ENCODE measurements at places on chromosomes 2 and 18.

DNA sequence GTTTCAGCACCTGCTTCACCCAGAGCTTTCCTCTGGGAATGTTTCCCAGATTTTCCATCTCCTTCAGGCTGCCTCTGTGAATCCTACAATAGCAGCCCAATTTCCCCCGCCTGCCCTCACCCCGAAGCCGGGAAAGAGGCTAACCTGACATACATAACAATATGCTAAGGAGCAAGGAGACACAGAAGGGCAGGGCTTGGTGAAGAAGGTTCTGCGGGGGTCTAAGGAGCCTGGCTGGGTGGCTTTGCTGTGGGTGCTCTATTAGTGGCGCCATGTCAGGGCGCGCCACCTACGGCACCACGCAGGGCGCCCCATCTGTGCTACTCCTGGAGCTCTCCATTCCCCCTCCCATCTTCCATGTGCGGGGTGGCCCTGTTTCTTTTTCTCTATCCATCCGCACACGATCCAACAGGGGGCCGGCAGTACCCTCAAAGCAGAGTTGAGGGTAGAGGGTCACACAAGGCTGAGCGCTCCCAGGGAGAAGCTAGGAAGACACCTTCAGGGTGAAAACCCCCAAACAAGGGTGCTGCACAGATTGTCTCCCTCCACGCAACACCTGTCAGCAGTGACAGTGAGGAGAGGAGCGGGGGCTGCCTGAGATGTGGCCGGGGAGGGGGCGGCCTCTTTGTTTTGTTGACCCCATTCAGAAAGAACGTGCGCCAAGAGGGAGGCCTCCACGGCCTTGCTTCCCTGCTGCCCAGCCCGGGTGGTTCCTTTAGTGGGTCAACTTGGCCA is 101.4 kb downstream of the PDCL3 start:
- peaks cover 42% of the 10 kb centered on the region for H3K27me3 ChIP-seq
- H3K36me3 ChIP-seq, result no peaks in the 10 kb centered on the region
- H3K4me1 ChIP-seq, result no peaks in the 10 kb centered on the region
- no peak for ATAC-seq
- H3K4me3 ChIP-seq, result no peak overlapping the region

DNA sequence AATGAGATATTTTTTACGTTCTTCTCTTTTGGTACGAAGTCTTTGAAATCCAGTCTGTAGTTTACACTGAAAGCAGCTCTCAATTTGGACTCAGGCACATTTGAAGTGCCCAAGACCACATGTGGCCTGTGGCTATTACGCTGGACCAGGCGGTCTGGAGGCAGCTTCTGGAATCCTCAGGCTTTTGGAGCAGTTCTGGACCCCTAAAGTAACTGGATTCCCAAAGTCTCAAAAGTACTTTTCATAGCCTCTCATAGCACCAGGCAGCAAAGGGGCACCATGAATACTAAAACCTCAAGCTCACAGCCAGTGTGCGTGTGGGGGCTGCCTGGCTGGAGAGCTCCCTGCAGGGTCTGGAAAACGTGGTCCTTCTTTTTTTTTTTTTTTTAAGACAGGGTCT is 119.0 kb downstream of the SMAD7 start:
- ATAC-seq, result no peak
- H3K27me3 ChIP-seq, result no peaks in the 10 kb centered on the region
- H3K36me3 ChIP-seq, result no peaks in the 10 kb centered on the region
- H3K4me3 ChIP-seq, result no peak overlapping the region

DNA sequence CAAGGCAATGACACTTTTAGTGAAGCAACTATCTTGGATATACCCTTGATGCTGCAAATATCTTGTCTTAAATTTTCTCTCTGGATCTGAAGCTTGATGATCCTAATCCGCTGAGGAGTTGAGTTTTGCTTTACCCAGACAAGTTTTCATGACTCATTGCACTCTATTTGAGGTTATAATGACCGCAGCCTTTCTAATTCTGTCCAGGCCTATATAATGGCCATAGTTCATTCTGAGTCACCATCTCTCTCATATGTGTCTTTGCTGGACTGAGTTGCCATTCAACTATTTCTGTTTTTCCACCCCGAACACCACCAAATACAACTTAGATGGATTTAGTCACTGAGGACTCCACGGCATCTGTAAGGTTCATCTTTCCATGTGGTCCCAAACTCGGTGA is 802.1 kb upstream of the FAM98A start:
- H3K27ac ChIP-seq, result no peak overlapping the region
- H3K27me3 ChIP-seq, result no peaks in the 10 kb centered on the region
- ATAC-seq, result no peak

GRCh38 chr2:215435280-215435869 is 493 bp downstream of the FN1 start:
- no peak overlapping the region for H3K27ac ChIP-seq
- peak overlapping the region; percentile 66 for H3K4me3 ChIP-seq
- peaks cover 76% of the 10 kb centered on the region for H3K27me3 ChIP-seq
- peaks cover 18% of the 10 kb centered on the region for H3K4me1 ChIP-seq
- H3K36me3 ChIP-seq, result no peaks in the 10 kb centered on the region
- peak; percentile 54 for ATAC-seq

DNA sequence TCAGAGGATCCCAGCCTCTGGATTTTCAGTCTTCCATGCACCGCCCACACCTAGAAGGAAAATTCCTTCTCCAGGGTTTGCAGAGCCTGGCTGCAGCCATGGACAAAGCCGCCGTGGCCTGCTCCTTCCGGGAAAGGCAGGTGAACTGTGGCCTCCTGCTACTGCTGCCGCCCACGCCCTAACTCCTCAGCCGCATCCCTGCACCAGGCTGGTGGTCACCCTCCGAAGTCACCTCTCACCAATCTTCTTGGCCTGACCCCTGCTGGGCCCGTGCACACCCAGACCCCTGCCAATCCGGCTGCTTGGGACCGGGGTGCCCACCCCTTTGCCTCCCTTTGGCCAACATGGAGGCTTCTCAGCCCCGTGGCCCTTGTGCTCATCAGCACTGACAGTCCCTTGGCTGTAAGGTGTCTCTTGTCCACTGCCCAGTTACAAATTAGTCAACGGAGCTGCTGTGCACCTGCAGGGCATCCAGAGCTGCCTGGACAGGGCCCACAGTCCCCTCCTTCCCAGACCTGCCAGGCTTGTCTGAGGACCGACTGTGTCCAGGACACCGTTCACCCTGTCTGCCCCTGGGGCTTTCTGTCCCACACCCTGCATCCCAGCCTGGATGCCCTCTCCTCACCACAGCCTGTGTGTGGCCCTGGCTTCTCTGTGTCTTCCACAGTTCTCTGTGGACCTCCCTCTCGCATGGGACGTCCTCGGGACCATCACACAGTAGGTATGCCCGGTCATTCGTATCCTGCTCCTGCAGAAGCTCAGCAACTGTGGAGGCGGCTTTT is 130.1 kb upstream of the TPO start:
- no peaks in the 10 kb centered on the region for H3K4me1 ChIP-seq
- H3K27ac ChIP-seq, result no peak overlapping the region
- no peaks in the 10 kb centered on the region for H3K36me3 ChIP-seq
- H3K4me3 ChIP-seq, result no peak overlapping the region
- H3K27me3 ChIP-seq, result no peaks in the 10 kb centered on the region
